ENCODE measurements at places on chromosomes 6 and 20.

DNA sequence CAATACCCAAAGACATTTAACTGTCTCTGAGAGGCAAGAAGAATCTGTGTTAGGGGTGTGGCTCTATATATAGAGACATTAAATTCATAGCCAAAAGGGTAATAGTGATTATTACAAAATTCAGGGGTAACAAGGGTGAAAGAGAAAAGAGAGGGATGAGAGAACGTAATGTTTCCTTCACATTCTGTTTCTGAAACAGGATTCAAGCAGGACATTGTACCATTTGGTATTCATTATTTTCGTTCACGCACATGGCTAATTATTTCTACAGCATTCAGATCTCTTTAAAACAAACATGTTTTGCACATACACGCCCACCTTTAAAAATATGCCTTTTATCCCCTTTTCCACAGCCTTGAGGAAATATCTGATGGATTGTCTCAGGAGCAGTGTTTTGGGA lies 122.7 kb downstream of the GMPR start:
- DNase-seq: no peak

DNA sequence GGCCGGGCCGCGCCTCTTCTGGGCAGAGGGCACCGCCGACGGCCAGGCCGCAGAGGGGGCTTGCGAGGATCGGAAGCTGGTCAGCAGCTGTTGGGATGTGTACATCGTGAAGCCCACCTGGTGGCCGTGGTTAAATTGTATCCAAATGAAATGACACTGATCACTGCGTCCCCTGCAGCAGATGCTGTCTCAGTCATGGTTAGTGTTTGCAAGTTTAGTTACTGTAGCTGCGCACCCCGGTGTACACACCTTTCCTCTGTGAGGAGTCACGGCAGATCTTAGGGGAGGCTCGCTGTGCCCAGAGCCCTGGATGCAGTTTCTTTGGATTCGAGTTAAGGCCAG lies 653 bp downstream of the NAA20 start:
- no peak for DNase-seq

GRCh38 chr6:168225471-168225911 lies 94.1 kb downstream of the DACT2 start:
- no peak for DNase-seq

DNA sequence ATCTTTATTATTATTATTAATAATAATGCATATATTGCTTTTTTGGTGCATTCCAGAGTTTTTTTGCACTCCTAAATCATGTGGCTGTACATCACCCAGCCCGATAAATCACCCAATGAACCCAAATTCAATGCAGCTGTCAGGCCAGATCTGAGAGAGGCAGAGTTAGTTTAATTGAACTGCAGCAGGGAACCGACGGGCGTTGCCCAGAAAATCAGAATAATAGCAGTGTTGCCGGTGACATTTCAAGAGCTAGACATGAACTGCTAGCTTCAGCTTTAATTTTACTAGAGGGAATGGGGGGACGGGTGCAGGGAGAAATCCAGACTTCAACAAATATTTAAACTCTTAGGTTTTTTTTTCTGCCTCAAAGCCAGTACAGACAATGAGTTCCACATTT lies 135.0 kb downstream of the CLIC5 start:
- DNase-seq: no peak

DNA sequence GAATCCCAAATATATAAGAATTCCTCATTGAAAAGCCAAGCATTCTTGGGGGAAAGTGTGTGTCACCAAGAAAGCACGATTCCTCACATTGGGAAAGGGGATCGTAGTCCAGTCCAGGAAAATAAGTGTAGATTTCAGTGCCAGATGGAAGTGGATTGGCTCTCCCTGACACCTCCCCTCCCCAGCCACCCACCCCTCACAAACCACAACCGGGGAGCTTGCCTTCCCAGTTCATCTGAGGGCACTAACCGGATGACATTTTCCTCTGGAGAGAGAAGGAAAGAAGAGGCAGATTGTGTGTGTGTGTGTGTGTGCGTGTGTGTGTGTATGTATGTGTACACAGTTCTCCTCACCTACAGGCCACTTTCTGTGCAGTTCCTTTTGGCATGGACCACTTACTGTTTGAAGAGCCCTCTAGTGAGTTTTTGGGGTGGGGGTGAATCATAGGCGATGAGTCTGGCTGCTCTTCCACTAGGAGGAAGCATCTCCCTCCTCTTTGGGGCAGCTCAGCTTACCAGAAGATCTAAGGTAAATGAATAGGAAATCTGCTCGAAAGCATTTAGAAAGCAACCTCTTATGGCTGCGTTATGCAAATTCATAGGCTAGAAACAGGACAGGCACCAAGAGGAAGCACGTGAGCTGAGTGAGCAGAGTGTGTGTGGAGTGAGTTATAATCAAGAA lies 20.8 kb downstream of the DAAM2 start:
- no peak for DNase-seq

DNA sequence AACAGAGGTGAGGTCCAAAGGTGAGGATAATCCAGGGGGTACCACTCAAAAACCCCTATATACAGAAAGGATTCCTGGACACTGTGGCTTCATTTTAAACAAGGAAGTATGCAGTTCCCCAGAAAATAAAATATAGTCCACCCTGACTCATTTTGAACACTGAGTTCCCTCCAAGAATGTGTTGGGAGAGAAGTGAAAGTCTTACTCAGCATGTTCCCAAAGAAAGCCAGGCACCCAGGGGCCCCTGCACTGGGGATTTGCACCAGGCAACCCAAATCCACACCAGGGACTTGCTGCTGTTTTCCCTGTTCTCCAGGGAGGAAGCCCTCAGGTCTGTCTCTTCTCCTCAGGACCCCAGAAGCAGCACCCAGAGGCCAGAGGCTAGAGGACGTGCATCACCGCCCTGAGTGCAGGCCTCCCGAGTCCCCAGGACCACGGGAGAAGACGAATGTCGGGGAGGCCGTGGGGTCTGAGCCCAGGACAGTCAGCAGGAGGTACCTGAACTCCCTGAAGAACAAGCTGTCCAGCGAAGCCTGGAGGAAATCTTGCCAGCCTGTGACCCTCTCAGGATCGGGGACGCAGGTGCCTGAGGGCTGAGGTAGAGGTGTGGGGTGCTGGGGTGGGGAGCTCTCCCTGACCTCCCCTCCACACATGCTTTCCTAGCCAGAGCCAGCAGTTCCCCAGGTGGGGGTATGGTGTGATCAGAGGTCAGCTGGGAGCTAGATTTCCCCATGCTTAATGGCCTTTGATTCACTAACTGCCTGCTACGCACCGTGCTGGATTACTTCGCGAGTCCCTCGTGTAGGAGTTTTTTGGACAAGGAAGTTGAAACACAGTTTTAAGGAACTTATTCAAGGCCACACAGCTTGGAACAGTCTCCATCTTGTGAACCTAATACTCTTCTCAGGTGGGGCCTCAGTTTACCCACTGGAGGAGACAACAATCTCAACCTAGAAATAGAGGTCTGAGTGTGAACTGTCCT lies 3.3 kb downstream of the FGD2 start:
- no peak for DNase-seq

- DNase-seq: no peak
These were observed 228.5 kb downstream of the DLL1 start for GRCh38 chr6:170062209-170062914.
